ENCODE measurements at places on chromosomes 6 and 20.

DNA sequence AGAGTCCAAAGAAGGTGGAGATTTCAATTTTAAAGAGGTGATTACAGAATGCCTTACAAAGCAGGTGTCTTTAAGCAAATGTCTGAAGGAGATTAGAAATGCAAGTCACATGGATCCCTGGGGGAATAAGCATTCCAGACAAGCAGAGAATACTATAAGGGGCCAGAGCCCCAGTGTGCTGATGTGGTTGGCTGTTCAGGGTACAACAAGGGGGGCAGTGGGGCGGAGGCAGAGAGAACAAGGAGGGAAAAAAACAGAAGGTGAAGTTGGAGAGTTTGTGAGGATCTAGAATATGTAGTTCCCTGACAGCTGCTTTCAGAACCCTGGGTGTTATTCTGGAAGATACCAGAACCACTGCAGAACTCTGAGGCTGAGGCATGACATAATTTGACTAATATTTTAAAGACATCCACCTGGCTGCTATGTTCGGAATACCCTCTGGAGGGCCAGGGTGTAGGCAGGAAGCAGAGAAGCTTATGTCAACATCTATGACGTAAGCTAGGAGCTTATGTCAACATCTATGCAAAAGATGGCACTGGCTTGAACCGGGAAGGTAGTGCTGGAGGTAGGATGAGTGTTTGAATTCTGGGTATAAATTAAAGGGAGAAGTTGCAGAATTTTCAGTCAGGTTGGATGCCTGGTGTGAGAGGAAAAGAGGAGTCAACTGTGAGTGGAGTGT is 276.3 kb upstream of the AGPAT4 start:
- DNase-seq = no peak

DNA sequence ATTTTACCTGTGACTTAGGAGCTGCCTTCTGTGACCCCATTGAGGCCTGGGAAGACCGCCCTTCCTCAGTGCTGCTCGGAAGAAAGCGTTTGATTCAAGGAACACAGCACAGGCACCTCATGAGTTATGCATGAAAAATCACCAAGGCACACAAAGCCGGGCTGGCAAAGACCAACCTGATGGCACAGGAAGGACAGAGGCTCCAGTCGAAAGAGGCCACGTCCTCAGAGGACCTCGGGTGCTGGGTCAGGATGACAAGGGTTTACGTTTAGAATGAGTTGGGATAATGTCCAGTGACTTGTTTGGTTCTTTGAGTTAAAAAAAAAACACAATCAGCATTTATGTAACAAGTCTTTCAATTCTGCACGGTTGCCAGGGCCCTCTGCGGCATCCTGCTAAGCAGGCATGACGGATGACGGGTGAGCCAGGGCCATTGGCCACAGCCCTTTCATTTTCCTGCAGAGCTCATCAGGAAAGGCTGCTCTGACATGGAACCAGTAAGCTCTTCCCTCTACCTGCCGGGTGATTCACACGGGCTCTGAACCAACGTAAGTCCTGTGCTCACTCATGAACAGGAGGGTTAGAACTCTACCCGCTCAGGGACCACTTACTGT is 112.8 kb downstream of the DACT2 start:
- DNase-seq = no peak

DNA sequence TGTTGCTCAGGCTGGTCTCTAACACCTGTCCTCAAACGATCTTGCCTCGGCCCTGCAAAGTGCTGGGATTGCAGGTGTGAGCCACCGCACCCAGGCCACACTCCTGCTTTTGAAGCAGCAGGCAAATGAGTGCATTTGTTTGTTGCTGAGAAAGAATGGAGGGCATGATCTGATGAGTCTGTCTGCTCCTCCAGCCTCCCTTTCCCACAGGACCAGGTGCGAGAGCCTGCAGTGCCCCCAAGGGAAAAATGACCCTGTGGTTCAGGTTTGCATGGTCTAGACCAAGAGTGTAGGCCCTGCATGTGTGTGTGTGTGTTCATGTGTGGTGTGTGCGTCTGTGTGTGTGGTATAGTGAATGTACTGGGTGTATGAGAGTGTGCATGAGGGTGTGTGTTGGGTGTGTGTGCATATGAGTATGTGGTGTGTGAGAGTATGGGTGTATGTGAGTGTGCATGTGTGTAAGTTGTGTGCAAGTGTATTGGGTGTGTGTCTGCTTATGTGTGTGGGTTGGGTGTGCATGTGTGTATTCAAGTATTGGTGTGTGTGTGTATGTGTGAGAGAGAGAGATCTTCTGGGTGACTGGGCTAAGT is 22.8 kb upstream of the FOXC1 start:
- no peak for DNase-seq

- no peak for DNase-seq
Measured at GRCh38 chr6:170305805-170306323, 694 bp upstream of the FAM120B start.

- DNase-seq = no peak
Measured at GRCh38 chr20:11438412-11438811, 479.3 kb upstream of the BTBD3 start.

- no peak for DNase-seq
Measured at GRCh38 chr6:41894366-41895299, 542 bp downstream of the USP49 start.

DNA sequence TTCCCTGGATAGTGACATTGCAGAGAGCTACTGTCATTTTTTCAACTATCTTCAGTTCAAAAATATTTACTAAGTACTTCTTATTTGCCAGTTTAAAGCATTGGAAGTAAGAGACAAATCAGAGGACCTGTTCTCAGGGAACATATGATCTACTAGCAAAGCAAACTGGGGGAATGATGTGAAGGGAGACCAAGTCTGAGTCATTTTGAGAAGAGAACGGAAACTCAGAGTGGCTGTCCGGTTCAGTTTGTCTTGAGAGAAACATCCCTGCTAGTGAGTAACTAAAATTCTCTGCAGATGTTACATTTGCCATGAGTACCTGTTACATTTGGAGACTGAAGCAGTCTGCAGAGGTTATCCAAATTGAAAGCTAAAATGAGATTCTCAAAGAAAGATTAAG is 118.3 kb downstream of the KCNQ5 start:
- no peak for DNase-seq

DNA sequence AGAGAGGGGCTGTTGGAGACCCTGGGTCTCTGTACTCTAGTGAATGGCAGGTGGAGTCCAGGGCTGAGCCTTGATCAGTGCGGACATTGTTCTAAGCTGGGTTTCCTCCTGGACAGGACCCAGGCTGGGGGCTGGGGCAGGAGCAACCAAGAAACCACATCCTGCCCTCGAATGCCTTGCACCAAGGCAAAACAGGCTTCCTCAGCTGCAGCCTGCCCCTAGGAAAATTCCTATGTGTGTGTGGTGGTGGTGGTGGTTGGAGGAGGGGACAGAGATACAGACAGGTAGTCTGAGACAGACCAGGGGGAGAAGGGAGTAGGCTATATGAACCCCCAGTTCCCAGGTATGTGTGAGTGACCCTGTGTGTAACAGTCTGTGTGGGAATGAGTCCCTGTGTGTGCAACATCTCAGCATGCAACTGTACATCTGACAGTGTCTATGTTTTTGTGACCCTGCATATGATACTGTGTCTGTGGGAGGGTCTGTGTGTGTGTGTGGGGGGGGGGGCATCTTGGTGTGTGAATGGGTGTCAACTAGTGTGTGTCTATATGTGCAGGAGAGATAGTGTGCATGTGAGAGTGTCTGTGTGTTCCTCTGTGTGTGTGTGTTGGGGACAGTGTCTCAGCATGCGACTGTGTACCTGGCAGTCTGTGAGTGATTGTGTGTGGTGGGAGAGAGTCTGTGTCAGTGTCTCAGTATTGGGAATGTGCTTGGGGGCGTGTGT is 3.0 kb downstream of the GLP1R start:
- DNase-seq = no peak

DNA sequence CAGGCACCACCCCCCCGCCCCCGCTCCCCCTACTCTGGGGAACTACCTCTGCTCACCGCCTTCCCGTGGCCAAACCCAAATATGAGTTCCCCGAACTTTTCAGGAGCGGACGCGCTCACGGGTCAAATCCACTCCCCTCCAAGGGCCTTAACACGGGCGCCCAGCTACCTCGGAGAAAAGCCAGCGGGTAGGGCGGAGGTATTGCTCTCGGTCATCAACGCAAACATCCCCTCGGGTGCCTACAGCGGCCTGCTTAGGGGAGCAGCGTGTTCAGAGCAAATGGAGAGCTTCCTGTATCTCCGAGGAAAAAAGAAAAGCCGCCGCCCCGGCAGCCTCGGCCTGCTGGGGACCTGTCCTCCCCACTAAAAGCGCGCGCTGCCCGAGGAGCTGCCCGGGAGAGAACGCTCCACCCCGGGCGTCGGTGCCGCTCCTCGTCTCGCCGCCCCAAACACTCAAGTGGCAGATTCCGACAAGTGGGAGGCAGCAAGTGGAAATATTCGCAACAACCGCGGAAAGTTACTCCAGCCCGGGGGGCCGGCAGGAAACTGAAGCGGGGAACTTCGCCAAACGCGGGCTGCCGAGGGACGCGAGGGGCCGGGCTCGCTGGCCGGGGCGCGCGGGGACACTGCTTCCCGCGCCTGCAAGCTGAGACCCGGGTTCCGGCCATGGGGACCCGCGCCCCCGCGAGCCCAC is 699 bp downstream of the PTPRT start:
- no peak for DNase-seq

GRCh38 chr6:111585241-111585973 is 20.3 kb downstream of the TRAF3IP2 start:
- no peak for DNase-seq

DNA sequence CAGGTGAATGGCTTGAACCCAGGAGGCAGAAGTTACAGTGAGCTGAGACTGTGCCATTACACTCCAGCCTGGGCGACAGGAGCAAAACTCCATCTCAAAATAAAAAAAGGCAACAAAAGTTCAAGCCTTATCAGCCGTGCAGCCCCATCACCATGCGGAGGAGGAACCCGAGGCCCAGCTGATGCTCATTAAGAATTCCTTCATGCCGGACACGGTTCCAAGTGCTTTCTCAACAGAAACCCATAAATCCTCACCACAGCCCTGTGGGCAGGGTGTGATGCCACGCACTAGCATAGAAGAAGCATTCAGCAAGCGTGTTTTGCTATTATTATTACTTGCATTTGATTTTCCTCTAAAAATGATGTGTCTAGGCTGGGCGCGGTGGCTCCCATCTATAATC is 56.3 kb downstream of the PREX1 start:
- DNase-seq = no peak

GRCh38 chr6:137136065-137136464 is 37.4 kb downstream of the IL22RA2 start:
- no peak for DNase-seq
